Esophagus squamous epithelium (tissue), 5 donors: ENCODE measurements at places on chromosomes 5 and 9. TPM values are rescaled to one million over a fixed set of nuclear protein-coding genes. Genes with fewer than 3 reads are reported as not detected.

DNA sequence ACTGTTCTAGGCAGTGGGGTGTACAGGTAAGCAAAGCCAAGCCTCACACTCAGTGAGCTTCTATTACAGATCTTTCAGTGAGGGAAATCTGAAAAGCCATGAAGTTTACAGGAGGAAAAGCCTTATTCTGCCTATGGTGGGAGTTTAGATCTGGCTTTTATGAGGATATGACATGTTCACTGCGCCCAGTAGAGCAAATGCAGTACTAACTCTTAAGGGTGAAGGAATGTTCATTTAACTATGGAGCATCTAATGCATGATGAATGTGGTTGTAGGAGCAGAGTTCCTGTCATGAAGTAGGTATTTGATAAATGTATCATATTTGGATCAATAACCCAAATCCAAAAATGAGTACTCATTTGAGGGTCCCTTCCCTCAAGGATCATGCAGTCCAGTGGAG, 230.2 kb upstream of the PAPPA start:
- no peak for DNase-seq

DNA sequence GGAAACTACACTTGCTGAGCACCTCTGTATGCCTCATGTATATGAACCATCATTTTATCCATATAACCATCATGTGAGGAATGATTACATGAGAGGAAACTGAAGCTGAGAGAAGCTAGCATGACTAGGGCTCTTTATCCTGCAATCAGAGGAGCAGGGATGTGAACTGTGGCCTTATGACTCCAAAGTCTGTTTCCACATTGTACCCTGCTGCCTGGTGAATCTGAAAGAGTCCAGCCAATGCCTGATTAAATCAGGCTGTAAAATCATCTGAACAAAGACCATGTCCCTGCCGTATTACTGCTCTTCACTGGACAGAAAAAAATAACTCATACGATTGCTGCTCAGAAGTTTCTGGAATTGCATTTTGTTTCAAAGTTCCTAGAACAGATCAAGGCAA, 67.0 kb downstream of the LPAR1 start:
- DNase-seq, result no peak

- no peak for DNase-seq
Measured at GRCh38 chr9:93058355-93059010, at the start of gene SUSD3. Gene SUSD3 (plus strand): TSS chr9:93058701. CDS start chr9:93058743, 42 bp downstream.

Gene CDC25C
- 0.80 TPM for total RNA-seq

Gene TTC16
- under 0.01 TPM for total RNA-seq

Gene CYSRT1
- total RNA-seq, result 114 TPM
